Central memory CD8-positive, alpha-beta T cell (primary cell): ENCODE measurements at places on chromosomes 1 and 21.

- no peak for DNase-seq
- H3K4me1 ChIP-seq = peaks cover 73% of the 10 kb centered on the region
- peak overlapping the region; percentile 43 for H3K4me3 ChIP-seq
Observed at GRCh38 chr1:168469690-168470089, 74.1 kb downstream of the XCL2 start.

GRCh38 chr1:221965252-221965651, 223.4 kb upstream of the DUSP10 start:
- no peak overlapping the region for H3K4me3 ChIP-seq
- no peak for DNase-seq
- peaks cover 9% of the 10 kb centered on the region for H3K4me1 ChIP-seq
- H3K27ac ChIP-seq = no peak overlapping the region
- peaks cover 1% of the 10 kb centered on the region for H3K36me3 ChIP-seq

DNA sequence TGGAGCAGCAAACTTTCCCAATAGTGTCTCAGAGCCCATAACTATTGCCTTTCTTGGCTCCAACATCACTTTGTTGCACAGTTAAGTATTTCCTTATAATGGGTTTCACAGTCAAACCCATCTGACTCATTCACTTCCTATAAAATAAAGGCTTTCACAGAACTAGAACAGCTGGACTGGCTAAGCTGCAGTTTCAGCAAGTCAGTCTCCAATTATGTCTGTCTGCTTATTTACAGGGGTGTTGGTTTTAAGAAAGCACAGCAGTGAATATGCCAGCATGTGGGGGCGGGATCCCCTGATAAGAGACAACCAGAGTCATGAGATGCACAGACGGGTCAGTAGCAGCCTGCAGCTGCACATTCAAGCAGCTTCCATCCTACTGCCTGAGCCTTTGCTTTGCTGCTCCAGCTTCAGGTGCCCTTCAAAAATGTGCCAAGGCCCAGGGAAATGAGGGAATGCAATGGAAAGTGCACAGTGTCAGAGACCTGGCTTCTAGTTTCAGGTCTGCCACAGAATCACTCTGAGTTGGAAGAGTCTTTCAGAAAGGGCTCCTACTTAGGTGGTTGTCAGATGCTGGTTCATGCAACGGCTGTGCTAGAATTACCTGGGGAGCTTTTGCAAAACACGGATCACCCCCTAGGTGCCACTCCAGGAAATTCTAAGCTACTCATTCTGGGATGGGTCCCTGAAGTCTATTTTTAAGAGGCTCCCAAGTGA, 24.8 kb downstream of the RNF19B start:
- H3K36me3 ChIP-seq = peaks cover 76% of the 10 kb centered on the region
- no peaks in the 10 kb centered on the region for H3K27me3 ChIP-seq
- H3K27ac ChIP-seq = peak overlapping the region; percentile 35
- H3K4me1 ChIP-seq = peaks cover 7% of the 10 kb centered on the region
- no peak overlapping the region for H3K4me3 ChIP-seq

DNA sequence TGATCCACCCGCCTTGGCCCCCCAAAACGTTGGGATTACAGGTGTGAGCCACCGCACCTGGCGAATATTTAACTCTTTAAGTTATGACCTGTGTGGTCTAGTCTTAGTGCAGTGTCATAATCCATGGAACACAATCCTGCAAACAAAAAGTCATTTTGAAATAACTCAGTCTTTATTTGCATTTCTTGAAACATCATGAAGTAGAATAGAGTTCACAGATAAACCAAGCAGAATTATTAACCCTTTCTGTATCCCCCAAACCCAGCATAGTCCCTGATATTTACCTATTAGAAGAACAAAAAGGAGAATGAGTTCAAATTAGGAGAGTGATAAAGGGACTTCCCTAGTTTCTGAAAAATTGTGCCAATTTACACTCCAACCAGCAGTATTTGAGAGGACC, 19.9 kb downstream of the ZYG11B start:
- no peaks in the 10 kb centered on the region for H3K27me3 ChIP-seq
- no peak for DNase-seq
- no peak overlapping the region for H3K27ac ChIP-seq
- no peaks in the 10 kb centered on the region for H3K4me1 ChIP-seq
- H3K4me3 ChIP-seq = no peak overlapping the region
- peaks cover 5% of the 10 kb centered on the region for H3K36me3 ChIP-seq

DNA sequence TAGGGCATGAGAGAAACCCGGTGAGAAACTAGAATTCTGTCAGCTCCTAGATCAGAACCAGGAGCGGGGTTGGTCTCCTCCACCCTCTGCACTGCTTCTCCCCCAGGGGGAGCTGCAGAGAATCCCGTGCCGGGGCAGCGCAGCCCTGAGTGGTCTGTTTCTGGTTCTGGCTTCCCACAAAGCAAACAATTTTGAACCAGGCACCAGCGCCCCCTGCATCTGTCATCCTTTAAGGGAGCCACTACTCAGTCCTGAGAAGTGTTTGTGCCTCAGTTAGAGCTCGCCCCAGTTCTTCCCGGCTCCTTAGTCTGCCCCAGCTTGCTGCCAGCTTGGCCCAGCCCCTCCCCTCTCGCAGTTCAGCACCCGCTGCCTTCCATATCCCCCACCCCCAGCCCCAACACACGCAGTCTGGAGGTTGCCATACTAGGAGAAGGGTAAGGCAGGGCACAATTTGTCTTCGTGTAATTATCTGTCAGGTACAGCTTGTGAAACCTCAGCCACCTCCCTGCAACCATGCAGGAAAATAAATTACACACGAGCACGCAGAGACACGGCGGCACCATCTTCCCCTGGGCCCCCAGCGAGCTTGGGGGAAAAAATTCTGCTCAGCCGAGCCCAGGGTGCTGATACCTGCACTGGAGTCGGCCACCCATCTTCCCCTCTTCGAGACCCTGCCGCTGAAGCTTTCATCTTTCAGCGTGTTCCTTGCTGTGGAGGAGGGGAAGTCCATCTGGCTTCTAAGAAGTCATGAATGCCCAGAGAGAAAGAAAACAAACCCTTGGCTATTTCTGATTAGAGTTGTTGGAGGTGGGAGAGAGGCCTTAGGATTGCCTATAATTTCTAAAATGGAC, 62.6 kb upstream of the CD1D start:
- H3K27ac ChIP-seq = no peak overlapping the region
- H3K27me3 ChIP-seq = peaks cover 80% of the 10 kb centered on the region
- peaks cover 18% of the 10 kb centered on the region for H3K4me1 ChIP-seq
